ENCODE measurements at places on chromosomes 5 and 9. TPM values are rescaled to one million over a fixed set of nuclear protein-coding genes. Genes with fewer than 3 reads are reported as not detected.

LRRC19 gene
- 31.0 TPM for total RNA-seq

HAPLN1 gene
- total RNA-seq: 3.1 TPM

DNA sequence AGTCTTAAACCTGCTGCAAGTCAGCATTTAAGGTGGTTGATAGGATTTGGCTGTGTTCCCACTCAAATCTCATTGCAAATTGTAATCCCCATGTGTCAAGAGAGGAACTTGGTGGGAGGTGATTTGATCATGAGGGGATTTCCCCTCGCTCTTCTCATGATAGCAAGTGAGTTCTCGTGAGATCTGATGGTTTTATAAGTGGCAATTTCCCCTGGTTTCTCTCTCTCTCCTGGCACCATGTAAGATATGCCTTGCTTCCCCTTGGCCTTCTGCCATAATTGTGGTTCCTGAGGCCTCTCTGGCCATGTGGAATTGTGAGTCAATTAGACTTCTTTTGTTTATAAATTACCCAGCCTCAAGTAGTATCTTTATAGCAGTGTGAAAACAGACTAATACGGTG is 84.3 kb upstream of the SMC2 start:
- DNase-seq: no peak

DNA sequence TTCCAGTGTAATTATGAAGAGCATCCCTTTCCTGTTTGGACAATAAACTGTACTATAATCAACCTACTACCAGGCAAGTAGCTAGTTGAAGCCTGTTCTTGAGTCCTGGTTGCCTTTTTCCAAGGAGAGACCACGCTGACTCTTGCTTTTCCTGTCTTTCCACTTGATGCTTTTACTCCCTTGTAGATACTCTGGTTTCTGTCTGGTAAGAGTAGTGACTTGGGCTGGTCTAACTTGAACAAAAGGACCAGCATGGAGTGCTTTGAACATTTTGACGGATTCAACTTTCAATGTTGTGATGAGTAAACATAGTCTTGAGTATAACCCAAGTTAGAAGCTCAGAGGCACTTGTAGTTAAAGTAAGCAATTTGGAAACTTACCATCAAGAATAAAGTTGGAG is 464.3 kb downstream of the GADD45G start:
- DNase-seq: no peak

GRCh38 chr9:136621734-136622093 is 41.0 kb upstream of the EGFL7 start:
- DNase-seq: no peak

DNA sequence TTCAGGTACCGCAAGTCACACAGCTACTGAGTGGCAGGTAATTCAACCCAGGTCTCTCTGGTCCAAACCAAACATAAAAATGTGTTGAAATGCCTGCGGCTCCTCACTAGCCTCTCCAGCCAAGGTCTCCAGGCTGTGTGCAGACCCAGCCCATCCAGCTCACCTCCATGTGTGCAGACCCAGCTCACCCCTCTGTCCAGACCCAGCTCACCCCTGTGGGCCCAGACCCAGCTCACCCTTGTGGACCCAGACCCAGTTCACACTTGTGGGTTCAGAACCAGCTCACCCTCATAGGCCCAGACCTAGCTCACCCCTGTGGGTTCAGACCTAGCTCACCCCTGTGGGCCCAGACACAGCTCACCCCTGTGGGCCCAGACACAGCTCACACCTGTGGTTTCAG is 188.0 kb upstream of the ADCY2 start:
- DNase-seq: no peak
